ENCODE measurements at places on chromosomes 11 and 22.
A peak's percentile ranks its signal among the peaks of the same experiment; 100 is the strongest.

DNA sequence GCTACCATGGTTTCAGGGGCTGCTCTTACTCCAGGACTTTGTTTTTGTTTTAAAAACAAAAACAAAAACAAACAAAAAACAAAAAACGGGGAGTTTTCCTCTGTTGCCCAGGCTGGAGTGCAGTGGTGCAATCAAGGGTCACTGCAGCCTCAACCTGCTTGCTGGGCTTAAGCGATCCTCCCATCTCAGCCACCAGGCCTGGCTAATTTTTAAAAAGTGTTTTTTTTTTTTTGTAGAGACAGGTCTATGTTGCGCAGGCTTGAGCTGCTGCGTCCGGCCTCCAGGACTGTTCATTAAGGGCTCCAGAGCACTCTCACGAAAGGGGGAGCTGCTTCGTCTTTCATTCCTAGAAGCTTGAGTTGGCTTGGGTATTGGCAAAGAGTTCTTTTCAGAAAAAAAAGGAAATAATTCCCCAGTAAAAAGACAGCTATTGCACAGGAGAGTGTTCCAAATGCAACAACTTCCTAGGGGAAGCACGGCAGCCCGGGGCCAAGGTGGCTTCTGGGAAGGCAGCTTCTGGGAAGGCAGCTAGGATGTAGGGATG is 78.5 kb downstream of the NAT10 start:
- no peak for DNase-seq

DNA sequence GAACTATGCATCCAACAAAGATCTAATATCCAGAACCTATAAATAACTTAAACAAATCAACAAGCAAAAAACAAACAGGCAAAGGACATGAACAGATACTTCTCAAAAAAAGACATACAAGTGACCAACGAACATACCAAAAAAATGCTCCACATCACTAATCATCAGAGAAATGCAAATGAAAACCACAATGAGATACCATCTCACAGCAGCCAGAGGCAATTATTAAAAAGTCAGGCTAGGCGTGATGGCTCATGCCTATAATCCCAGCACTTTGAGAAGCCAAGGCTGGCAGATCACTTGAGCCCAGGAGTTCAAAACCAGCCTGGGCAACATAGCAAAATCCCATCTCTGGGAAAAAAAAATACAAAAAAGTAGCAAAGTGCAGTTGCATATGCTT is 10.7 kb downstream of the SAA4 start:
- no peak for DNase-seq

GRCh38 chr11:104529213-104529612 is 365.3 kb upstream of the PDGFD start:
- DNase-seq: no peak

GRCh38 chr11:35798983-35799382 is 136.4 kb downstream of the TRIM44 start:
- no peak for DNase-seq

- no peak for DNase-seq
Observed at GRCh38 chr22:36928786-36929535, 15.5 kb downstream of the CSF2RB start.

- no peak for DNase-seq
Observed at GRCh38 chr11:128765571-128766549, 72.0 kb downstream of the FLI1 start.

DNA sequence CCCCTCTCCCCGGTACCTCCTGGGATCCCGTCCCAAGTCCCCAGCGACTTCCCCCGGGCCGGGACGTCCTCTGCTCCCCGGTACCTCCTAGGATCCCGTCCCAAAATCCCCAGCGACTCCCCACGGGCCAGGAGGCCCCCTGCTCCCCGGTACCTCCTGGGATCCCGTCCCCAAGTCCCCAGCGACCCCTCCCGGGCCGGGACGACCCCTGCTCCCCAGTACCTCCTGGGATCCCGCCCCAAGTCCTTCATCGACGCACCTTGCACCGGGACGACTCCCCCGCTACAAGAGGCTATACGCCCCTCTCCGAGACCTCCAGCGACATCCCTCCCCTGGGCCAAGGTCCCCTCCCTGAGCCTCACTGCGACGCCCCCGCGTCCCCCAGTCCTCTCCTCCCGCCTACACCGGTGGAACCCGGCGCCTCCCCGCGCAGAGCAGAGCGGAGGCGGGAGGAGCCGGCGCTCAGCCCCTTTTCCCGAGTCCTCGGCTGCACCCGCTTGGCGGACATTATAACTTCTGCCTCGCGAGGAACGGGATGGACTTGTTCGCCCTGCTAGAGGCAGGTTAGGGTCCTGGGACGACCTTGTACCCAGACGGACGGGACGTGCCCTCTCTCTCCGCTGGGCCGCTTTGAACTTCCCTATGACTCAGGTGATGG is 912 bp downstream of the KREMEN1 start:
- peak; percentile 86 for DNase-seq

- no peak for DNase-seq
Observed at GRCh38 chr11:396948-397548, 3.0 kb downstream of the PKP3 start.

- DNase-seq: peak; percentile 60
Observed at GRCh38 chr22:20080776-20081654, 974 bp downstream of the DGCR8 start.

GRCh38 chr11:868802-869201 is 26.1 kb downstream of the TSPAN4 start:
- no peak for DNase-seq

DNA sequence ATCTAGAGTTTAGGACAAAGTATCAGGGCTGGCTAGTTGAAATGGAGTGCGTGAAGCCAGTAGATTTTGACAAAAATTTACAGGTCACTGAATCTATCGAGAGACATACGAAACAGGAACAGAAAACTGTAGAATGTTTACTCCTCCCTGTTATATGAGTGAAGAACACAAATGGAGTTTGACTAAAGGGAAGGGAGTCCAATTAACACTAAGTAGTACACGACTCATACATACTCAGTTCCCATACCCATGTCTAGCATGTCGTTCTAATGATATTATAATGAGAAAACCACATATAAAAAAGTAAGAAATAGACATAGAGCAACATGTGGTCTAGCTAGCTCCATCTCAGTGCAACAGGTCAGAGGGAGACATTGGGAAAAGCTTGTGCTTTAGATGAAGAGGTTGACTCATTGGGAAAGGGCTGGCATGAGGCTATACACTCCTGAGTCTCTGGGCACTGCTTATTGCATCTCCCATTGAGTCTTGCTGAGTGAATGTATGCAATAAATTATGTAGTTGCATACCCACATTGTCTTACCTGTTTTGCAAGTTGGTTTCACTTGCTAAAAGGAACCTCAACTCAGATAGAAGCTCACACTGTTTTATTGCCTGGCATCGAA is 43.5 kb downstream of the CD44 start:
- no peak for DNase-seq

DNA sequence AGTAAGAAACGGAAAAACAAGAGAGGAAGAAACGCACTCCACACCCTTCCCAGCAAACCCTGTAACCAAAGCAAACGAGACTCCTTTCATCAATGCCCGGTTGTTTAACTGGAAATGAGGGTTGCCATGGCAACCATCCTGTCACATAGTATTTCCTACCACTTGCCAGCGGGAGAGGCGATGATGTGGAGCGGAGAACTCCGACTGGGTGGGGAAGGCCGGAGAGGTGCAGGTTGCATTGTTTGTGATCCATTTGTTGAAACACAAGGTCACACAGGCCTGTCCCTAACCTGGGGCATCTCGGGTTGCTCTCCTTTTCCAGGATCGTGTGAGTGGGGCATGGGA is 609.9 kb downstream of the BUD13 start:
- DNase-seq: peak; percentile 43

DNA sequence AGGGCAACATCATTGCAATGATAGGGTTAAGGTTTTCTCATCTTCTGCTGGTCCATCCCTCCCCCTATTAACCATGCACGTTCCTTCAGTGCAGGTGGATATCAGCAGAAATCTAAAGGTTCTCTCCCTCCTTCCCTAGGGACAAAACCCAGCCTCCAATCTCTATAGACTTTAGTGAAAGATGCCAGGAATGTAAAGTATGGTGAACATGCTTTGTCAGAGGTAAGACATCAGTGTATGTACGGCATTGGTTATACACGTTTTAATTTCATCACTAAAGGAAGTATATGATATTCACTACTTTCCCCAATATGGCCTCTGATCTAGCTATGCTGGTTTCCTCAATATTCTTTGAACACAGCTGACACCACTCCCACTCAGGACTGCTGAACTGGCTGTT is 81.2 kb upstream of the LDLRAD3 start:
- no peak for DNase-seq

GRCh38 chr11:128696941-128697340 is 3.1 kb downstream of the FLI1 start:
- no peak for DNase-seq

- DNase-seq: peak; percentile 87
Observed at GRCh38 chr11:11148104-11148509, 204.9 kb downstream of the CSNK2A3 start.

- no peak for DNase-seq
Observed at GRCh38 chr11:2771758-2772466, 72.1 kb upstream of the KCNQ1OT1 start.

GRCh38 chr22:49570032-49570848 is 257.4 kb downstream of the BRD1 start:
- no peak for DNase-seq

DNA sequence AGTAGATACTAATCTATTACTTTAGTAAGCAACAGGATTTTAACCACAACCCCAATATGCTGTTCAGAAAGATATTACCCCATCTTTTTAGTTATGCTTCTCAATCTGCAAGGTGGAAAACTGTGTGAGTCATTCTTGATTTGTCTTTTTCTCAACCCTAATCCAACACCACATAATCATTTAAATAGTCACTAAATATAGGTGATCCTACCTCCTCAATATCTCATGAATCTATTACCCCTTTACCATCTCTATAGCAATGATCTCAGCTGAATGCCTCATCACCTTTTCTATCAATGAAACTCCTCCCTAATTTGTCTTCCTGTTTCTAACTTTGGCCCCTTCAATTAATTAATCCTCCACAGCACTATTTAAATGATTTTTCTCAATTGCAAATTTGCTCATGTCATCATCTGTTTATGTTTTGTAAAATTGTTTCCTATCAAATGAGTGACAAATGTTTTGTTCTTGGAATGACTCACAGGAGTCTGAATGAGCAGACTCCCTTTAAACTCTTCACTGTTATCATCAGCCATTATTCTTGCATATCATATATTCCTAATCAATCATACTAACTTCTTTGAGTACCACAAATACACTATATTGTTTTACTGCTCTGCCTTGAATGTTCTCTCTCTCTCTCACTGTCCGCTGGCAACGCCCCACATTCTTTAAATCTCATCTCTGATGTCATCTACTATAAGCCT is 26.1 kb downstream of the SNX19 start:
- DNase-seq: no peak

DNA sequence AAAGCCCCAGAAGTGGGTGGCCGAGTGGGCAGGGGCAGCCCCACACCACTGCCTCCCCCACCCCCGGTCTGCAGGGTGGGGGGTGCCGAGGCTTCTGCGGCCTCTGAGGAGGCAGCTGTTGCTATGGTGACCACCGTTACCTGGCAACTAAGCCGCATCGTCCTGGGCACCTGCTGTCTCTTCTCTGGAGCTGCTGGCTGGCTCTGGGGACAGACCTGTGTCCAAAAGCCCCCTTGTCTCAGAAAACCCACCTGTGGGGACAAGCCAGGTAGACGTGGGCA is 79.9 kb upstream of the PRR5 start:
- DNase-seq: no peak

- DNase-seq: no peak
Observed at GRCh38 chr22:39469326-39469680, 12.5 kb downstream of the MGAT3 start.

- DNase-seq: no peak
Observed at GRCh38 chr22:46464701-46465344, 72.6 kb downstream of the CELSR1 start.

DNA sequence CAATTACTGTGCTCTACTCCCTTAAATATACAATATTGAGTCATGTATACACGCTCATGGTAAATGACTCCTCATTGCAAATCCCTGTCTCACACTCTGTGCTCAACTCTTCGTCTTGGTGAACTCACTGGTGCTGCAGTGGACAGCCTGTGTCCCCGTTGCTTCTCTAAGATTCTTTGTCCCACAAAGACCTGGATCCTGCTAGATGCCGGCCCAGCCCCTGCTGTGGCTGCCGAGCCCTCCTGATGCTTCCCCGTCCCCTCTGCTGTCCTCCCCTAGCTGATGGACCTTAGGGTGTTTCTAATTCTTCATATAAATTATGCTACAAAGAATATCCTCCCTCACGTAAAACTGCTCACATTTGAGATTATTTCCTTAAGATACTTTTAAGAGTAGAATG is 5.5 kb downstream of the APOL2 start:
- DNase-seq: no peak

GRCh38 chr11:102188488-102188887 is 78.2 kb downstream of the YAP1 start:
- no peak for DNase-seq

- no peak for DNase-seq
Observed at GRCh38 chr11:70700871-70701270, 302.5 kb downstream of the CTTN start.

GRCh38 chr11:46710821-46711269 is 8.2 kb upstream of the F2 start:
- no peak for DNase-seq

DNA sequence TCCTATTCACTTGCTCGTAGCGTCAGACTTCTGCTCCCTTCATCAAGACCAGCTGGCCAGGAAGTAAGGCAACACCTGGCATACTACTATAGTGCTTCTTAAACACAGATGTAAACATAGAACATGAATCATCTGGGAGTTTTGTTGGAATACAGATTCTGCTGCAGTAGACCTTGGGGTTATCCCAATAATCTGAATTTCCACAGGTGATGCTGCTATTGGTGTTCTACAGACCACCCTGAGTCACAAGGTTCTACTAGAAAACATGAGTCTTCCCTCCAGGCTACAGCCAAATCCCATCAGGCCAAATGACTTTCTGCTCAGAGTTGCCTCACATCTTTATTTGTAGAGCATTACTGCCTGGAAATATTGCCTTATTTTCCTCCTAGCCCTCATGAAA is 175.2 kb downstream of the NELL1 start:
- DNase-seq: no peak

DNA sequence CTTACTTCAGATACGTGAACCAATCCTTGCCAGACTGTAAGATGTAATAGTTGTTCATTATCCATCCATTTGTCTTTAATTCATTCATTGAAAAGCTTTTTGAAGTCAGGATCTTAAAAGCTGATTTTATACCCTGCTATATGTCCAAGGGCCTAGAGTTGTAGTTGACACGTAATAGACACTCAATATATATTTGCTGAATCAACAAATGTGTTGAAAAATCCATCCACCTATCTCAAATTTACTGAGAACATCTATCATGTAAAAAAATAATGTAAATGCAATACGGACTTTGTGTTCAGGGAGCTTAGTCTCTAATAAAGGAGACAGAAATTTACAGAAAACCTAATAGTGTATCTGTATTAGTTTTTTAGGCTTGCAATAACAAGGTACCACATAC is 521.0 kb downstream of the METTL15 start:
- DNase-seq: no peak

DNA sequence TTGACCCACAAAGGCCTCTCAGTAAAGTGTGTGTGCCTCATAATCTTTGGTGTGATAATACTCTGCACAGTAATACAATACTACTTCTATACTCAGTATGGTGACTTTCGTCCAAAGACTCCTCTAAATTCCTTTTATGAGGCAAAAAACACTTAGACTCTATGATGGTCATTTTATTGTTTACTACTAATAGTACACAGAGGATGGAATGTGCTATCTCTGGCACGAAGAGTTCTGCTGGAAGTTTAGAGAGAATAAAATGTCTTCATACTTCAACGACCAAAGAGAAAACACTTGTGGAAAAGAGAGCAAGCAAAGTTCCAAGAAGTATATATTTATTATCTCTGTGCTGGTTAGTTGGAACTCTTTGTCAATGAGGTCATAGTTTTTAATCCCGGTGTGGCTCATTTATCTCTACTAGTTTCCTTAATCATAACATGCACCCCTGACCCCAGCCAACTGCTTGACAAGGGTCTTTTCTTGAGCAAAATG is 7.5 kb upstream of the CSTF3 start:
- DNase-seq: no peak
